NCI-H2107 (cell line): ENCODE measurements at places on chromosomes 3 and 15.

- DNase-seq = no peak
Measured at GRCh38 chr3:126784254-126784653, 80.2 kb downstream of the CHCHD6 start.

DNA sequence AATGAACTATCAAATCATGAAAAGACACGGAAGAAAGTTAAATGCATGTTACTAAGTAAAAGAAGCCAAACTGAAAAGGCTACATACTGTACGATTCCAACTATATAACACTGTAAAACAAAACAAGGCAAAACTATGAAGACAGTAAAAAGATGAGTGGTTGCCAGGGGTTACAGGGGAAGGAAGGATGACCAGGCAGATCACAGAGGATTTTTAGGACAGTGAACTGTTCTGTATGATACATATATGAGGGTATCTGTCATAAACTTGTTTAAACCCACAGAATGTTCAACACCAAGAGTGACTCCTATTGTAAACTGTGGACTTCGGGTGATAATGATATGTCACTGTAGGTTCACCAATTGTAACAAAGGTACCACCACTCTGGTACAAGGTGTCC lies 60.6 kb downstream of the CHSY1 start:
- no peak for DNase-seq

DNA sequence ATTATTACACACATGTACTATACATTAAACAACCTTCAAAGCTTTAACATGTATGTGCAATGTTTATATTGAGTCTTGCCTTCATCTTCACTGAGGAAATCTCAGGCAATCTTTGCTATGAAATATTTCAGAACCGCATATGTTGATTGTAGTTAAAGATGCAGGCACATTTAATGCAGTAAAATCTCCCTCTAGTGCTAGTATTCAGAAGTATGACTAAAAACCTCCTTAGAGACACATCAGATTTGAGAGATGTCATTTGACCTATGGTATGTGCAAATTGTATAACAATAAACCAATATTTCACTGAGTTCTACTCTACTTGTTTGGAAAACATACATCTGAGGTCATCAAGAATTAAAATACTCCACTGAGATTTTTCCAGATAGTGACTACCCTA lies 123.8 kb upstream of the C15orf61 start:
- no peak for DNase-seq

GRCh38 chr3:21599890-21600289 lies 151.1 kb downstream of the ZNF385D start:
- DNase-seq = no peak

- no peak for DNase-seq
Measured at GRCh38 chr3:108334701-108335100, 38.4 kb downstream of the HHLA2 start.

GRCh38 chr15:42035435-42035761 lies 14.6 kb upstream of the PLA2G4E start:
- no peak for DNase-seq

DNA sequence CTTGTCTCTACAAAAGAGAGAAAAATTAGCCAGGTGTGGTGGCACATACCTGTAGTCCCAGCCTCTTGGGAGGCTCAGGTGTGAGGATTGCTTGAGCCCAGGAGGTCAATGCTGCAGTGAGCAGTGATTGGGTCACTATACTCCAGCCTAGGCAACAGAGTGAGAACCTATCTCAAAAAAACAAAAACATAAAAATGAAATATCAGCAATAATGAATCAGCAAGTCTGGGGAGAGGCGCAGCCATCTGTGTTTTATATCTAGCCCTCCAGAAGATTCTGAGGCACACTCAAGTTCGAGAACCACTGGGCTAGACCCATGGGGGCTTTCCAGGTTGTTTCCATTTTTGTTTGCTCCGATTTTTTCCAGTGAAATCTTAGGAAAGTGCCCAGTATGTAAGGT lies 88.1 kb upstream of the BCL6 start:
- no peak for DNase-seq

- no peak for DNase-seq
Measured at GRCh38 chr3:133897547-133897946, 1.9 kb upstream of the RAB6B start.

GRCh38 chr15:47618241-47618640 lies 99.1 kb upstream of the SEMA6D start:
- no peak for DNase-seq

DNA sequence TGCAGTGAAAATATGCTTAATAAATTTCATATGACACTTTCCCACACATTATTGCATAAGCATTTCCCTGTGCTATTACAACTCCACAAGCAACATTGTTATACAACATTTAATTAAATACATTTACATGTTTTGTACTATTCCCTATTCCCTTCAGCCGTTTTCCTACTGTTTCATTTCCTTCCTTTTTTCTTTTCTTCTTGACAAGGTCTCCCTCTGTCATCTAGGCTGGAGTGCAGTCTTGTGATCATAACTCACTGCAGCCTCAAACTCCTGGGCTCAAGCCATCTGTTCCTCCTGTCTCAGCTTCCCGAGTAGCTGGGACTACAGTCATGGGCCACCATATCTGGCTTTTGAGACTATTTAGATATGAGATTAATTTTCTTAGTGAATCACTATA lies 254.7 kb downstream of the NFKBIZ start:
- DNase-seq = no peak

- no peak for DNase-seq
Measured at GRCh38 chr3:71066356-71066755, 517.2 kb downstream of the FOXP1 start.

GRCh38 chr3:16842272-16843270 lies 42.2 kb upstream of the PLCL2 start:
- peak; percentile 6 for DNase-seq

DNA sequence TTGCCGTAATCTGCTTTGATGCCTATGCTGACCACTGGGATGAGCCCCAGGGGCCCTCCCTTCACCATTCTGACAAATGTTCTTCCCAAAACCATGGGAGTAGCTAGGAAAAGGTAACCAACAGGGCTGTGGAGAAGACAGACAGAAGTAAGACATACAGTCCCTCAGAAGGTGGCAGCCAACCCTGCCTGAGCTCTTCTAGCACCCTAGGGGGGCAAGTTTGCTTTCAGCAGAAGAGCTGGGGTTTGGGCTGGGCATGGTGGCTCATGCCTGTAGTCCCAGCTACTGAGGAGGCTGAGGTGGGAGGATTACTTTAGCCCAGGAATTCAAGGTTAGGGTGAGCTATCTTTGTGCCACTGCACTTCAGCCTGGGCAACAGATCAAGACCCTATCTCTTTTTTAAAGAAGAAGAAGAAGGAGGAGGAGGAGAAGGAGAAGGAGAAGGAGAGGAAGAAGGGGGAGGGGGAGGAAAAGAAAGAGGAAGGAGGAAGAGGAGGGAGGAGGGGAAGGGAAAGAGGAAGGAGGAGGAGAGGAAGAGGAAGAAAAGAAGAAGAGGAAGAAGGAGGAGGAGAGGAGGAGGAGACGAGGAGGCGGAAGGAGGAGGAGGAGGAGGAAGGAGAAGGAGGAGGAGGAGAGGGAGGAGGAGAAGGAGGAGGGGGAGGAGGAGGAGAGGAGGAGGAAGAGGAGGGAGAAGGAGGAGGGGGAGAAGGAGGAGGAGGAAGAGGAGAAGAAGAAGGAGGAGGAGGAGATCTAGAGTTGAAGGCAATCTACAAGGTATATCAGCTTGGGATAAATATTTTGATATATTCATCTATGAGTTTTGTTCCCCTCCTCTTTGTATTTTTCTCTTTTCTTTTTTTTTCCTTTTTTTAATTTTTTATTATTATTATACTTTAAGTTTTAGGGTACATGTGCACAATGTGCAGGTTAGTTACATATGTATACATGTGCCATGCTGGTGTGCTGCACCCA lies 44.9 kb upstream of the ABHD2 start:
- no peak for DNase-seq

DNA sequence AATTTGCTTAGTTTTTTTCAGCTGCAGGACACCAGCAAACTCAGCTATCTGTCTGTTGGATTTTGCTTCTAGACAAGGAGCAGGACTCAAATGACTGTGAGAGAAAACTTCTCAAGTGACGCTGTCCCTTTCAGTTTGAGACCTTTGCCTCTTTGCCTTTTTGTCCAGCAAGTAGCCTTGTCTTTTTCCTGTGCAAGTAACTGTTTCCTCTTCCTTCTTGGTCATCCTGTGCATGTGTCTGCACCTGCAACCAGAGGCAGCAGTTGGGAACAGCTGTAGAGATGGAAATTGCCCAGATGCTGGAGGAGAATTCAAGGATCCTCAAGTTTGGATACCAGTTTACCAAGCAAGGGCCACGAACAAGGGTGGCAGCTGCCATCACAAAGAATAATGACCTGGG lies 23.3 kb upstream of the TMOD3 start:
- no peak for DNase-seq
